Stimulated activated CD4-positive, alpha-beta T cell treated with anti-CD3 and anti-CD28 coated beads, TNF-alpha, amount 100 ng/mL, for 4 hours (primary cell): ENCODE measurements at places on chromosomes 5 and 9.

DNA sequence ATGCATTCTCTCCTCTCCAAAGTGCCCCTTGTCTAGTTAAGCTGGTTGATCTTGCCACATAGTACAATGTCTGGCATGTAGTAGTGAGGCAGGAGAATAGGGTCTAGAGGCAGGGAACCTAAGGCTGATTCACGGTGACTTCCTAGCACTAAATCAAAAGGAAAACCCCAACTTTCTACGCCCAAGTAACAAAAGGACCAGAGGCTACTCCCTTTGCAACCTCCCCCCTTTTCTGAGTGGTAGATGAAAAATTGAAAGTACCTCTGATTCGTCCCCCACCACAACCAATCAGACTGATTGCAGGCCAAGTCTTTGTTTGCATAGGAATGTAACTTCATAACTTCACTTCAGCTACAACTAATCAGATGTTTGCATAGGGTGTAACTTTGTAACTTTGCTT, 278.8 kb downstream of the PSAT1 start:
- DNase-seq = no peak

DNA sequence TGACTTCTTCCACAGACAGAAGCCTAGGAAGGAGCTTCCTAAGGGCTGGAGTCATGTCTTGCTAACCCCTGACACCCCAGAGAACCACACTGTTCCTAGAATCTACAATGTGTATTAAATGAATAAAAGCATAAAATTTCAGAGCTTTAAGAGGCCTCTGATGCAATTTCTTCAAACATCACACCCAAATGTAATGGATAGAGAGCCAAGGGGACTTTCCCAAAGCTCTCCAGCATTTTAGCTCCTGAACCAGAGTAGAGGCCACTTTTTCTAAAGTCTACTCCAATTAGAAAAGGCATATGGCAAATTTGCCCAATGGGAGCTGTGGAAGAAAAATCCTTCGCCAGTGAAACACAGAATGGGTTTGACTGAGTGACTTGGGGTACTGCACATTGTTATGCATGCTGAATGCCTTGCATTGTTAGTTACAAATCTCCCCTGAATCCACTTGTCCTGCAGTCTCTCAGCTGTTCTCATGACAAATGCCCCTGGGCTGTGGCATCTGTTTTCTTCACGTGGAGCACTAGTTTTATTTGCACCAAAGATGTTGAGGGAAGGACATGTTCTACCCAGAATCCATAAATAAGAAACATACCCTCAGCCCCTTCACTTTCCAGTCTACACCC, 334.0 kb downstream of the ASTN2 start:
- DNase-seq = no peak

DNA sequence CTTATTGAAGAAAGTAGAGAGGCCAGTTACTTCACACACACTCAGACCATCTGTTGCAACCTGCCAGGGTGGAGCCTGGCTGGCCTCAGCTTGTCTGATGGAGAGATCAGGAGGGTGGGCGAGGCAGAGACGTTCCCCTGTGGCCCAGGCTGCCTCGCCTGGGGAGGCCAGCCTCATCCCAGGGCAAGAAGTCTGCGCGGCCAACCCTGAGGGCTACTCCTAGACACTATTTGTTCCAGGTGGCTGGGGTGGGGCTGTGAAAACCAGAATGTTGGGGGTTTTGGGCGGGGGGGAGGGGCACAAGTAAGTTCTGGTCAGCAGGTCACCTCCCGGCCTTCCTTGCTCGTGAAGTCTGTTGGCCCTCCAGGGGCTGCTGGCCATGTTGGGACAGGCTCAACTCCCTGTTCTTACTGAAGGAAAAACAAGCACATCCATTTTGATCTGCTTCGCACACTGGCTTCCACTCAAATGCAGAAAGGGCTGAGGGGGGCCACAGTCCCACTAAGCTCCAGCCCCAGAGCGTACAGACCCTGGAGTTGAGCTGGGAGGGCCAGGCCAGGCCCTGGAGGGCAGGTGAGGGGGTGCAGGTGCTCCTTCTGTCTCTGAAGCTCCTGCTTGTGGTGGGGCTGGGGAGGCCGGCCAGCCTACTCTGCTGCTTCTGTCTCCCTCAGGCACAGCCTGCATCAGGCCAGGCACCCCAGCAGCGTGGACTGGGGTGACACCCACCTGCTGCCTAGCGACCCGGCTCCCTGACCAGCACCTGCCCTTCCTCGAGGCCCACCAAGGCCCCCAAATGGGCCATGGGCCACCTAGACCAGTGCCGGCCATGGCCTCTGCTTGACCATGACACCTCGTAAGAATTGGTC, 46.6 kb downstream of the SECISBP2 start:
- DNase-seq = no peak

DNA sequence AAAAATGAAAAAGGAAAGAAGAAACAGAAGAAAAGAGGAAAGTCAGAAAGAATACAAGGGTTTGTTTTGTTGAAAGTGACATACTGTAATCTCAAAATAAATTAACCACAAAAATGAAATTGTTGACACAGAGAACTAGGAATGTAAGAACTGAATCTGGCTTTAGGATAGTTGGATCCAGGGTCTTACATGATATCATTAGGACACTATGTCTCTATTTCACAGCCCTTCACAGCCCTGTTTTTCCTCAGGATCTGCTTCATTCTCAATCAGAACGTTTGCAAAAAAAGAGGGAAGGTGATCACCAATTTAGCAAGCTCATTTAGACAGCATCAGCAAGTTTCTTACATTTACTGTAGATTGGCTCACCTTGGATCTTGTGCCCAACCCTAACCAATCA, 188.5 kb upstream of the NREP start:
- no peak for DNase-seq

DNA sequence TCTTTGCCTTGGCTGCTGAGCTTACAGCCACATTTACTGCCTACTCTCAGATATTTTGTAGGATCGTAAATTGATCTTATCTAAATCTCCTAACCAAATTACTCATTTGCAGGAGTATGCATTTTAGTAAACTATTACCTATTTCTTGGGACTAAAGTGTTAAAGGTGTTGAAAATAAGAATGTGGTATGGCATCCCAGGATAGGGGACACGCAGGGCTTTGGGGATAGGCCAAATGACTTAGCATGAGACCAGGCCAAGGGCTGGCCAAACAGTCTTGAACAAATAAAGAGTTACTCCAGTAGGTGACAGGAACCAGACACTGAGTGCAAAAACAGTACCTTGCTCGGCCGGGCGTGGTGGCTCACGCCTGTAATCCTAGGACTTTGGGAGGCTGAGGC, 25.1 kb downstream of the TBC1D2 start:
- no peak for DNase-seq

DNA sequence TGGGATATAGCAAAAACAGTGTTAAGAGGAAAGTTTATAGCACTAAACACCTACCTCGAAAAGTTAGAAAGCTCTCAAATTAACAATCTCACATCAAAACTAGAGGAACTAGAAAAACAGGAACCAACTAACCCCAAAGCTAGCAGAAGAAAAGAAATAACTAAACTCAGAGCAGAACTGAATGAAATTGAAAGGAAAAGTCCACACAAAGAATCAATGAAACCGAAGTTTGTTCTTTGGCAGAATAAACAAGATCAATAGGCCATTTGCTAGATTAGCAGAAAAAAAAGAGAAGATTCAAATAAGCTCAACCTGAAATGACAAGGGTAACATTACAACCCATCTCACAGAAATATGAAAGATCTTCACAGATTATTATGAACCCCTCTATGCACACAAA, 234.8 kb upstream of the ISL1 start:
- no peak for DNase-seq
